Activated naive CD4-positive, alpha-beta T cell treated with anti-CD3 and anti-CD28 coated beads, Interleukin-2, amount 50 U/mL, for 16 hours (primary cell): ENCODE measurements at places on chromosomes 5 and 9.

GRCh38 chr9:84072621-84073180 is 92.1 kb downstream of the RMI1 start:
- no peak for DNase-seq

DNA sequence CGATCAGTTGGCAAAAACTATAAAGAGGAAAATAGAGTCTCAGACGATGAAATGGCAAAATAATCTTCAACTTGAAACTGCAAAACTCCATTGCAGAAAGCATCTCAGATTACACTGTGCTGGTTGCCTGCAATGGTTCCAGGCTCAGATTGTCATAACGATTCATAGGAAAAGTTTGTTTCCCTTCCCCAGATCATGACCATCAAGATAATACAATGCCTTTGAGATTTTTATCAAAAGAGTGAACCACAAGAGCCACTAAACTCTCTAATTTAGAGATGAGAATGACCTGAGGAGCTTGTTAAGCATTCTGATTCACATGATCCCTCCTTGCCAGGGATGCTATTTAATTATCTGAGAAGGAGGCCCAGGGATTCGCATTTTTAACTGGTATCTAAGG is 52.6 kb upstream of the ITGA1 start:
- DNase-seq = no peak

GRCh38 chr5:178365501-178366440 is 133.2 kb upstream of the PHYKPL start:
- no peak for DNase-seq

- DNase-seq = no peak
These were observed 13.4 kb downstream of the FGD3 start for GRCh38 chr9:92960561-92961290.

- DNase-seq = peak; percentile 28
These were observed 70.1 kb upstream of the SPATA31E1 start for GRCh38 chr9:87812375-87813118.

DNA sequence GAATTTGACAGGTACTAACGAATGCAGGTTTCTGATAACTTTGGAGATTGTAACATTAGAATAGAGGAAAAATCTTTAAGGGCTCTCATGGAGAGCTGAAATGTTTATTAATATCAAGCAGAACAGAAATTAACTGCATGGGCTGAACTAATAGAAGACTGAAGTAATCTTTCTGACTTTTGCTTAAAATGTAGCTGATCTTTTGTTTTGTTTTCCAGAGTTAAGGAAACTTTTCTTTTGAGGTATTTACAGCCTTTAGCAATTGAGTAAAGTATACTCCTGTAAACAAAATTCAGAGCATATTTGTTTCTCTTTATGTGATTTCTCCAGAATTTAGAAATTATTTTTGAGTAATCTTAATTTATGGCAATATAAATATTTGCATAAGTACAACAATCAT is 43.9 kb downstream of the SHC3 start:
- no peak for DNase-seq

DNA sequence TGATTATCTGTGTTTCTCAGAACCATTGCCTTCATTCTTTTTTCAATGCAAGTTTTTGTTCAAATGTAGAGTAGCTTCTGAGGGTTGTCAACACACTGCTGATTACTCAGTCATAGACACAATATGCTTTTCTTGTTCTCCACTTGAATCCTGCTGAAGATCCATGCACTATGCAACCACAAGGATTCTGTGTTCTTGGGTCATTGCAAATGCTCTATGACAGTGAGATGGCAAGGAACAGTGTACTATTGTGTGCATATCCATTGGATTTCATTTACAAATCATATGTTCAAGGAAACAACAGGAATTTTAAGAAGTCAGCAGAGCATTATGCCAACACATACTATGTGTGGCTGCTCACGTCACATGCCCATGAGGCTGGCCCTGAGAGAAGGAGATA is 1590.2 kb downstream of the EFNA5 start:
- no peak for DNase-seq

GRCh38 chr9:116323571-116323970 is 170.0 kb downstream of the PAPPA start:
- DNase-seq = no peak

DNA sequence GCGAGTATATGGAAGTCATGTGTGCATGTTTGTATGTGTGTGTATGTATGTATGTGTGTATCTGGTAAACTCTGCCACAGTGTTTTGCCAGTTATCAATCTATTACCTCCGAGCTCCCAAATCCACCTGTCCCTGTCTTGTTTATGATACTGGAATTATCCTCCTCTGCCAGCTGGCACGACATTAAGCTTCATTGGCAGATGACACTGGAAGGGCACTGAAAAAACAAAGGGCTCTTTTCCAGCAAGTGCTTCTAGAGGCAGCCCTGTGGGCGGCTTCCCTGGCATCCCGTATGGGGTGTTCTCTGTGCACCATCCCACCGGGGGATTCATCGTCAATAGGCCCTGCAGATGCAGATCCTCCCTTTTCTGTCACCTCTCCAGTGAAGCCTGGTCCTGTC is 221.5 kb downstream of the MSX2 start:
- no peak for DNase-seq

GRCh38 chr9:114178756-114179450 is 23.6 kb downstream of the COL27A1 start:
- no peak for DNase-seq

GRCh38 chr5:97004423-97005060 is 68.7 kb downstream of the LNPEP start:
- no peak for DNase-seq

DNA sequence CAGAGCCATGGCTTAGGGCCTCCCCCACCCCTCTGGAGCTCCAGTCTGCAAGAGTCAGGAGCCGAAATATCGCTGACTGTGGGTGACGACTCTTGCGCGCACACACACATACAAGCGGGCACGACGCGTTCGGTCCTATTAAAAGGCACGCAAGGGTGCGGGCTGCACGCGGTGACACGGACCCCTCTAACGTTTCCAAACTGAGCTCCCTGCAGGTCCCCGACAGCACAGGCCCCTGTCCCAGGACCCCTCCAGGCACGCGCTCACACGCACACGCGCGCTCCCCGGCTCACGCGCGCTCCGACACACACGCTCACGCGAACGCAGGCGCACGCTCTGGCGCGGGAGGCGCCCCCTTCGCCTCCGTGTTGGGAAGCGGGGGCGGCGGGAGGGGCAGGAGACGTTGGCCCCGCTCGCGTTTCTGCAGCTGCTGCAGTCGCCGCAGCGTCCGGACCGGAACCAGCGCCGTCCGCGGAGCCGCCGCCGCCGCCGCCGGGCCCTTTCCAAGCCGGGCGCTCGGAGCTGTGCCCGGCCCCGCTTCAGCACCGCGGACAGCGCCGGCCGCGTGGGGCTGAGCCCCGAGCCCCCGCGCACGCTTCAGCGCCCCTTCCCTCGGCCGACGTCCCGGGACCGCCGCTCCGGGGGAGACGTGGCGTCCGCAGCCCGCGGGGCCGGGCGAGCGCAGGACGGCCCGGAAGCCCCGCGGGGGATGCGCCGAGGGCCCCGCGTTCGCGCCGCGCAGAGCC is at the start of gene GRIN1:
Gene GRIN1 (plus strand): TSS at position 433 of the 746 bp plus-strand sequence. CDS start 333 bp downstream, outside the sequence.
- peak; percentile 43 for DNase-seq

- DNase-seq = no peak
These were observed 167.3 kb downstream of the SEC61B start for GRCh38 chr9:99389087-99390033.

GRCh38 chr9:92492781-92493401 is 10.6 kb upstream of the ASPN start:
- DNase-seq = no peak

GRCh38 chr9:23557689-23558088 is 268.4 kb downstream of the ELAVL2 start:
- no peak for DNase-seq

DNA sequence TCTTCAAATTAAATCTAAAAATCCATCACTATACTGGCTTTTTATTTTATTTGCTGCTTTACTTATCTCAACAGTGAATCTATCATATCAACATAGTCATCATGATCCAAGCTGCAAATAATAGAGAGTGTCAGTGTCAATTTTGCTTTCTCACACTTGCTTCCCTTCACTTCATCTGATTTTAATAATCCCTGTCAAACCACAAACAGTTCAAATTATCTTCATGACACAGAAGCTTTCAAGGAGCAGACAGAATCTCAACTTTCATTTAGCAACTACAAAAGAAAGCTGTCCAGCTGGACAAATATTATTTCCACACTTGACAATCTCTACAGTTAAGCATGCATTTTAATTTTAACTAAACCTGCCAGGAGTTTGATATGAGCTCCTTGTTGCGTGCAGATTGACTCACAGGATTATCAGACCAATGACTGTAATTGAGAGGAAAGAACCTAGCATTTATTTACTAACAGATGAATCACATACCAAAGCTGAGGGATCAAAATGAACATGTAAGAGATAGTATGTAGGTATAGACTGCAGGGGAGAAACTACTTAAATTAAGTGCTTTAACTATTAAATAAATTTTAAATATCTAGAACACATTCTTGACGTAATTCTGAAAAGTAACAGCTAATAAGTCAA is 56.0 kb downstream of the KIAA0825 start:
- no peak for DNase-seq

- DNase-seq = no peak
These were observed 52.3 kb downstream of the ADAMTS2 start for GRCh38 chr5:179292681-179293635.

DNA sequence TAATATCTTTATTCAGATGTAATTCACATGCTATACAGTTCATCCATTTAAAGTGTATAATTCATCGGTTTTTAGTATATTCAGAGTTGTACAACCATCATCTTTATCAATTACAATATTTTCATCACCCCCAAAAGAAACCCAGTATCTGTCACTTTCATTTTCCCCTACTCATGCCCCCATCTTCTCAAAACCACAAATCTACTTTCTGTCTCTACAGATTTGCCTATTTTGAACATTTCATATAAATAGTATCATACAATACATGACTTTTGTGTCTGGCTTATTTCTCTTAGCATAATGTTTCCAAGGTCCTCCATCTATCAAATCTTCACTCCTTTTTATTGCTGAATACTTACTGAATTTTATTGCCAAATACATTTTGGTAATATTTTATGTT is 305.1 kb upstream of the SGCD start:
- DNase-seq = no peak

DNA sequence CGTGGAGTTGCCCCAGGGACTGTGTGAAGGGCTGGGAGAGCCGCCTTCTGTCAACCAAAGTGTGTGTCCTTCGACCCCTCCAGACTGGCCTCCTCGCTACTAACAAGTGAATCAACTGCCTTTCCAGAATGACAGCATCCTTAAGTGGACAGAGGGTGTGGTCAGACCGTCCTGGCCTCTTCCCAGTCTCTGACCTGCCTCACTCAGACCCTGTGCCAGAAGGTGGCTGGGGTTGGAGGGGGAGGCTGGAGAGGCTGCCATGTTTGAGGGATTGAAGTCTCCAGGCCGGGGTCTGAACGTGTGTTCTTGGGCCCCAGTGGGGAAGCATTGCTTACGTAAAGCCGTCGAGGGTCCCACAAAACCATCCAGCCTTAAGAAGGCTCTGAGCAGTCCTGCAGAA is 389.3 kb upstream of the IRX4 start:
- no peak for DNase-seq

DNA sequence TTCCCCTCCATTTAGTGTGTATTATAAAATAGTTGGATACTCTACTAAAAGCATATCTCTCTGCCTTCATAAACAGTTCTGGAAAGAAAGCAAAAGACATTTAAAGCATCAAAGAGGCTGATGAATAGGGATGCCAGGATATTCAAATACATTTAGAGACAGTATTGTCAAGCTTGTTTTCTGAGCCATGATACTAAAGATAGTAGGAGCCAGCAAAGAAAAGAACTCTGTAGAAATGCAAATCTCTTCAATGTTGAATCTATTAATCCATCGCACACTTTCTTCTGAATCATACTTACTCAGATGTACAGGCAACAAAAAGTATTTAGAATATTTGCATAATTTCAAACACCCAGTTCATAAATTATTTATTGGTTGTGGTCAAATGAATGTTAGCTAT is 207.1 kb upstream of the MEF2C start:
- no peak for DNase-seq

DNA sequence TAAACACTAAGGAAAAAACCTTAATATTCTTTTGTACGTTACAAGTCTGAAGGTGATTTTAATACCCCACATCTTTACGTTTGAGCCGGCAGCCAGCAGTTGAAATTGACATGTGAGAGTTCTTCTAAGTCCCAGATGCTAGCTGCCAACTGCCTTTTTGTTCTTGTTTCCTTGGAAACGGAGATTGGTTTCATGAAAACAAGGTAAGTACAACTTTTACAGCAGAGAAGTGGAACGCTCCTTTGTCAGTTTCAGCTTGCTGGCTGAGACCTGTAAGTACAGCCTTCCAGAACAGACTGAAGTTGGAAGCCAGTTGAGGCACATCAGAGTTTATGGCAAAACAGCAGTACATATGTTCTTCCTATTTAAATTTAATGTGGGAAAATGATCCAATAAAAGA is 1018.4 kb upstream of the ARRDC3 start:
- no peak for DNase-seq

- peak; percentile 20 for DNase-seq
These were observed 66.7 kb downstream of the PCDH1 start for GRCh38 chr5:141811287-141812155.

GRCh38 chr5:73605223-73606087 is 20.5 kb upstream of the ARHGEF28 start:
- no peak for DNase-seq

GRCh38 chr5:34656700-34657273 is 659 bp downstream of the RAI14 start:
- peak; percentile 13 for DNase-seq

- no peak for DNase-seq
These were observed 200.4 kb downstream of the LRRC70 start for GRCh38 chr5:62779010-62779422.

DNA sequence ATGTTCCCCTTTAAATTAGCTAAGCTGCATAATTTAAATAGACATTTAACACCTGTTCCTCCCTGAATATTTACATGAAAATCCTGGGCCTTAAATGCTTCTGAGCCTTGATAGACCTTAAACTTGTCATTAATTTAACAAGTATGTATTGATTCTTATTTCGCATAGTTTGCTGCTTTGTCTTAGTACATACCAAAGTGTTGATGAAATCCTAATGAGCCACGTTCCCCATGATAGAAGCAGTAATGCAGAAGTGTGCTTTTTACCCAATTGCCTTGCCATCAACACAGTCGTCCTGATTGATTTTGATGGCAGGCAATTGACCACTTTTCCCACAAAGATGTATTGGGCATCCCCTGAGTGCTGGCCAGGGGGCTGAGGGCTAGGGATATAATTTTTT is 213.5 kb downstream of the SGCD start:
- DNase-seq = no peak

- no peak for DNase-seq
These were observed 50.5 kb upstream of the CTNNAL1 start for GRCh38 chr9:109063760-109064159.
